Dermis blood vessel endothelial cell (primary cell): ENCODE measurements at places on chromosomes 4 and X.

DNA sequence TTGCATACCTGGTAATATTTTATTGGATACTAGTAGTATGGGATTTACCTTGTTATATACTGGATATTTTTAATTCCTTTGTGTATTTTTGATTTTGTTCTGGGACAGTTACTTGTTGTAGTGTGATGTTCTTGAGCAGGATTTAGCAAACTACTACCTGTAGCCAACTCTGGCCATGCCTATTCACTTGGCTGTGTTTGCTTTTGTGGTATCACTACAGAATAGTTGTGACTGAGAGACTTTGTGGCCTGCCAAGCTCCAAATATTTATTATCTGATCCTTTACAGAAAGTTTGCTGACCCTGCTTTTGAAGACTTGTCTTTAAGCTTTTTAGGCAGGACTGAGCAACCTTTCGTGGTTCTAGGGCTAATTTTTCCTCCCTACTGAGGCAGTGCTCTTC, 17.8 kb downstream of the ZCCHC4 start:
- DNase-seq = no peak

GRCh38 chr4:83455281-83456183, at the start of the genes HELQ and MRPS18C:
HELQ (minus strand) TSS chr4:83455823; CDS start chr4:83455693, 130 bp downstream.
MRPS18C (plus strand) TSS chr4:83456058; CDS start chr4:83456078, 20 bp downstream.
- peak; percentile 99 for DNase-seq

- no peak for DNase-seq
Measured at GRCh38 chrX:30280428-30280827, 28.8 kb downstream of the NR0B1 start.

GRCh38 chr4:9811806-9812205, 30.4 kb downstream of the DRD5 start:
- DNase-seq = no peak

- no peak for DNase-seq
Measured at GRCh38 chrX:23992431-23992830, 34.6 kb downstream of the KLHL15 start.
